ENCODE measurements at places on chromosomes 4 and X.

DNA sequence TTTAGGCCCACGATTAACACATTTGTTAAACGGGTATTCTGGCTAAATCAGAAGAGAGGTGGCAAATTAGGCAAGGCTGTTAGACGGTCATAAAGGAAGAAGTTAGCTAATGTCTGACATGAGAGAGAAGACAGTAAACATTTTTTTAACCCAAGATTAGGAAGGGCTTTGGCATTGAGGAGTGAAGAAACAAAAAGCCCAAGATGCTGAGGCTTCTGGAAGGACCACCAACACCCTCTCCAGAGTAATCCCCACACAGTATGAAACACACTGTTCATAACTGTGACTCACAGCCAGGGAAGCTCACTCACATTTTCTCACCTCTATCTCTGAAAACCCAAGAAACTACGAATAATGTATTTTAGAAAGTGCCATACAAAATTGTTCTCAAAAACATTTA is 127.6 kb downstream of the AMELX start:
- DNase-seq = no peak

GRCh38 chr4:40563401-40563800 is 66.3 kb downstream of the RBM47 start:
- no peak for DNase-seq

- DNase-seq = no peak
Measured at GRCh38 chr4:24112466-24112865, 222.6 kb upstream of the PPARGC1A start.

- DNase-seq = peak; percentile 3
Measured at GRCh38 chr4:40190019-40190418, 6.8 kb upstream of the RHOH start.

DNA sequence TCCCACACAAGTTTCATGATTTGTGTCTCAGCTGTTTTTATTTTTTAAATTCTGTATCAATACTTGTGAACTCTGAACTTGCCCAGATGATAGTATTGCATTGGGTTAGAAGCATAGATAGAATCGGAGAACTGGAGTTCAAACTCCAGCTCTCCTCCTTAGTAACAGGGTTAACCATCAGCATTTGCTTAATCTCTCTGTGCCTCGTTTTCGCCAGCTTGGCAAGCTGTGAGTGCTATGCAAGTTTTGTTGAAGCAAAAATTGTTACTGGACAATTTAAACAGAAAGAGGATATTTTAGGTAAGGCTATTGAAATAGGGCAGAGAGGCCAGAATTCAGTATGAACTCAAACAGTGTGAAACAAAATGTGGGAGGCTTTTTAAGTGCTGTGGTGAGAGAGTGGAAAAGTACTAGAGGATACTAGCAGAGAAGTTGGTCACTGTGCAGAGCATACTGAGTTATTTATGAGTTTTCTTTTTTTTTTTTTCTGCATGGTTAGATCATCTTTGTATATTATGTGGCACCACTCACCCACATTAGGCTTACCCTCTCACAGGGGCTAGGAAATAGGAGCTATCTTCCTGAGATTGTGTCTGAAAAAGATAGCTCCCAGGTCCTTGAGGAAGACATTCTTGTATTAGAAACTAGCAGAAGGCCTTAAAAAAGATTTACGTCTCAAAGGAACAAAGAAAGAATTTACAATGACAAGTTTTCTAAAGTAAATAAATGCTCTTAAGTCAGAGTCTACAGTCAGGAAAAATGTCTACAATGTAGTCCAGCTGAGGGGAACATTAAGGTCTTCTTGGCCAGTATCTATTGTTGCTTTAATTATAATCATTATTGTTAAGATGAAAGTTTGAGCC is 1126.6 kb downstream of the FAT4 start:
- DNase-seq = no peak
